GM13977 (cell line): ENCODE measurements at places on chromosomes 3 and 15.

DNA sequence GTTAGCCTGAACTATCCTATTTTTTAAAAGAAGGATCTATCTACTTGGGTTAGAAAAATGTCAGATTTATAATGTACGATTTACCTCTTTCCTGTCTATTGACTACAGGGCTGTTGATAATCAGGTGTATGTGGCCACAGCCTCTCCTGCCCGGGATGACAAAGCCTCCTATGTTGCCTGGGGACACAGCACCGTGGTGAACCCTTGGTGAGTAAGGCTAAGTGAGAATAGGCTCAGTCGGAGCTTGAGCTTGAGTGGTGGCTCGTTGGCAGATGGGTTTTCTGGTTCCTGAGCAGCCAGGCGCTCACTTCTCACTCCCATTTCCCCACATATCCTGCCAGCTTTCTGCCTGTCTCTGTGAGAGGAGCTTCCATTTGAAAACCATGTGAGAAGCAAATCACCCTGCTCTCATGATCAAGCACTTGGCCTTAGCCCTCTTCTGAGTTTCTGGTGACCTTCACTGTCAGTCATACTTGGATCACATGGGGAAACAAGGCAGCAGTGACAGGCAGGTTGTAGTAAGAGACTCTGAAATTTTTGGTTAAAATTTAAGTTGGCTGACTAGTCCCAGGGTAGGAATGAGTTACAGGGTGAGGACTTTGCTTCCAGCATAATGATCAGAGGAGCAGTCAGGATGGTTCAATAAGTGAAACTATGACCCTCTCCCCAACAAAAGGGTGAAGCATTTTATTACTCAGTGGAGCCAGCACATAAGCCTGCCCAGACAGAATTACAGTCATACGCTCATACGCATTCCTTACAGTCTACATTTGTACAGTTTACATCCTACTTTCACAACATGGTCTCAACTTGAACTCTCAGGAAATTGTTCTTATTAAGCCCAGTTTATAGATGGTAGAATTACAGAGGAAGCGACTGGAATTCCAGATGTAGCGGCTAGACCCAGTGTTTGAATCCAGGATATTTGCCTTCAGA lies 18.0 kb downstream of the NIT2 start:
- DNase-seq: no peak

- no peak for DNase-seq
Measured at GRCh38 chr15:63059573-63060216, 17.1 kb downstream of the TPM1 start.

- no peak for DNase-seq
Measured at GRCh38 chr3:129521611-129522010, 6.8 kb upstream of the RHO start.

GRCh38 chr3:172524611-172525010 lies 1.4 kb upstream of the TNFSF10 start:
- DNase-seq: no peak

- no peak for DNase-seq
Measured at GRCh38 chr3:169390271-169390670, 273.2 kb downstream of the MECOM start.

DNA sequence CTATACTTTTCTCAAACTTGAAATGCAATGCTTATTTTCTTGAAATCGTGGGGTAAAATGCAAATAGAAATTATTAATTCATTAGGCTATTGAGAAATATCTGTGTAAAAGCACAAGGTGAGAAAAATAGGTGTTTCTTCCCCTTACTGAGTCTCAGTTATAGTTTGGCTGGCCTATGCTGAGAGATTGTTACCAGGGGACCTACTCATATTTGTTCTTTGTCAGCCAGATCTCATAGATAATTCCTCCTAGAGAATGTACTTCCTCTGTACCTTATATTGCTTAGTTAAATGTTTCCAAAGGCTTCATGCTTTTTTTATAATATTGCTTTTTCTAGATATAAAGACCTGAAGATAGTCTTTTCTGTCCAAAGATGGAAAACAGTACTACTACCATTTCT lies 60.0 kb upstream of the TRPC1 start:
- no peak for DNase-seq

DNA sequence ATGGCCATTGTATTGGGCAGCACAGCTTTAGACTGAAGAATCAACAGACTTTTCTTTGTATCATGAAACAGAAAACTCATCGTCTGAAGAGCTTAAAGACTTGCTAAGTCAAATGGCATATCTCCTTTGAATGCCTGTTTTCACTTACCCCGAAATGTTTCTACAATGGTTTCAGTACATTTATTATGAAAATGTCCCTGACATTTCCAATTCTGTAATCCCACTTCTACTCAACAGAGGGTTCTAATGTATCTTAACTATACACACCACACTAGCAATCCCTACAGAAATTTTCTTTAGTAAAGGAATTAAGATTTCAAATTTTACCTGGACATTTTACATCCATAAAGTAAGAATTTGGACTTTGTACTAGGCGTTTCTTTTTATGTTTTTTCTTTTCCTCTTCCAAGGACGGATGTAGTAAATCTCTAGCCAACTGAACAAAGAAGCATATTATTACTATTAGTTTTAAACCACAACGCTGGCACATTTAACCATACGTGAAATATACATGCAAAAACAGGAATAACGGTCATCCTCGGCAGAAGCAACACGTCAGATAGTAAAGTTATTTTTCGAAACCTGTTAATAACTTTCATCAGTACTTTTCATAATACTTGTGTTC lies 1.1 kb downstream of the RPS27L start:
- peak; percentile 22 for DNase-seq

DNA sequence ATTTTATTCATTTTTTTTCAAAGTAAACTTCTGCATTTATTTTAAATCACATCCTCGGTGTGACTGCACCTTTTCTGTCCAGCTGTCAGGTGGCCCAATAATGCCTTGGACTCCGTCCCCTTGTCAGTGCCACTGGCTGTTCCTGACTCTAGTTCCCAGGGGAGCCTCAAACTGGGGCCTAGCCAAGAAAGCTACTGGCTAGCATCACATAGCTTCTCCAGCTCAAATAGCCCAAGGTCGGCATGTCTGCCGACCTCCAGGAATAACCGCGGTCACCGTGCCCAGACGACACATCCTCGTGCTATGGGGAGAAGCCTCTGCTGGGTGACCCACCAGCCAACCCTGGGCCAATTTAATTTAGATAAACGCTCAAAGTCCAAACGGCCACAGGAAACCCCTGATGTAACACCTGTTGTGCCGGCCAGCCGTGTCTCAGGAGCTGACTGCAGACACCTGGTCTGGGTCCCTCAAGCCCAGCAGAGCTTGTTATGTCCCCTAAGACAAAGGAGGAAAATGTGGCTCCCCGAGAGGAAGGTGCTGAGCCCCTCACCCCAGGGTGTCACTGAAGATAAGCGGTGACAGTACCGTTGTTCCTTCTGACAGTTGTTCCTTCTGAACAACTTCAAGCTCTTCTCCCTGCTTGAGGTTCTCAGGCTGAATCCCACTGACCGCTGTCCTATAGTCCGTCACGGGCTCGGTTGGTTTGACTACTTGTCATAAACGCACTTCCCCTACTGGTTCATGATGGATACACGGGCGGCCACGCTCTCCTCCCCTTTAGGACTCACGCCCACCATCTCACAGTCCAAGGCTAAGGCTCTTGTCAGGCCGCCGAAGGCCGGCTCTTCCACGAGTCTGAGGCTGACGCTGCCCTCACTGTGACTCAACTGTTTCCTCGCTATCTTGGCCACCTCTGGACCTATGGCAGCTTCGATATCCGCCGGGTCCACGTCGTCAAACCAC lies 126.2 kb downstream of the KLF13 start:
- DNase-seq: no peak

DNA sequence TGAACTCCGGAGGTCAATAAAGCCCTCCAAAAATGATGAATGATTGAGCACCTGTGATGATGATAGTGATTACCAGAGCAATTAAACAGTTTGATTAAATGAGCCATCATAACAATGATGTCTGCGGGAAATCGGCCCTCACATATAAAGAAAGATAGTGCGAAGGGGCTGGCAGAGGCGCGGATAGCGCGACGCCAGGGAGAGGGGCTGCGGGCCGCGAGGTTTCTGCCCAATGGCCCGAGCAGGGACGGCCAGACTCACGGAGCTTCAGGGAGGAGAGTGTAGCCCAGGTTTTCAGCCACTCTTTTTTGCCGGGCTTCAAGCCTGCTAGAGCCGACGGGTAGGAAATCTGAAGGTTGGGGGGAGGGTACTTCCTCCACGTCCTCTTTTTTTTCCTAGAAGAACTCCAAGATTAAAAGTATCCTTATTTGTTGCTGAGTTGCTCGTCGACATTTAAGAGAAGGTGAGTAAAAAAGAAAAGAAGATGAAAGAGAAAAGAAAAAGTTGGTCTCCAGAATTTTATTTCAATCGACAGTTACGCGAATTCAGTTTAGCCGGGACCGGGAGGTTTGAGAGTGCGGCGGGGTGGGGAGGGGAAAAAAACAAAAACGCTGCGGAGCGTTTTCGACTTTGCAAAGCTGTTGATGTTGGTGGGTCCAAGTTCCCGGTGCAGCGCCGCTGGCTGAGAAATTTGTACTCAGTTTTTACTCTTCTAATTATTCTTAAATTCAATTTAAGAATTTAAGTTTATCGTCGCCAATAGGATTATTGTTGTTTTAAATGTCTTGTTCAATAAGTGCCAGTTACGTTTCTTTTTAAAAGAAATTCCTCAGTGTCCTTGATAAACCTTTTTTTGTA lies 2.2 kb upstream of the MEIS2 start:
- DNase-seq: no peak
